ENCODE measurements at places on chromosomes 2 and 18.

- DNase-seq, result no peak
These were observed 88.1 kb downstream of the SPIRE1 start for GRCh38 chr18:12569791-12570190.

GRCh38 chr2:117760916-117761315, 53.6 kb upstream of the DDX18 start:
- DNase-seq, result no peak

GRCh38 chr2:230457793-230458192, 41.8 kb downstream of the SP100 start:
- DNase-seq, result no peak

DNA sequence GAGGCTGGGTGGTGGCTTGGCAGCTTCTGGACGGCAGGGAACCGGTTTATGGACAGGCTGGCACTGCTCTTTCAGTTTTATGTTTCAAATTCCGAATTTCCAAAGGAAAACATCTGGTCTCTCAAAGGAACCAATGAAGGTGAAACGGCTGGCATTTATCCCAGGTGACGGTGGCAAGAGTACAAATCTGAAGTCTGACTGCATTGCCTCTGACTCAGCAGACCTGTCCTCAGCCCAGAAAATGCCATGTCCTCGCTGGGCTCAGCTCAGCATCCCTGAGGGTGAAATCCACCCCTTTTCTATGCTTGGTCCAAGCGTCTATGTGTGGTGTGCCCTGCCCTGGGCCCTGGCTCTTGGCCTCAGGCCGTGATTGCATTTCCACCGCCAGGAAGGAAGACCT, 38.1 kb downstream of the NAPG start:
- DNase-seq, result no peak

DNA sequence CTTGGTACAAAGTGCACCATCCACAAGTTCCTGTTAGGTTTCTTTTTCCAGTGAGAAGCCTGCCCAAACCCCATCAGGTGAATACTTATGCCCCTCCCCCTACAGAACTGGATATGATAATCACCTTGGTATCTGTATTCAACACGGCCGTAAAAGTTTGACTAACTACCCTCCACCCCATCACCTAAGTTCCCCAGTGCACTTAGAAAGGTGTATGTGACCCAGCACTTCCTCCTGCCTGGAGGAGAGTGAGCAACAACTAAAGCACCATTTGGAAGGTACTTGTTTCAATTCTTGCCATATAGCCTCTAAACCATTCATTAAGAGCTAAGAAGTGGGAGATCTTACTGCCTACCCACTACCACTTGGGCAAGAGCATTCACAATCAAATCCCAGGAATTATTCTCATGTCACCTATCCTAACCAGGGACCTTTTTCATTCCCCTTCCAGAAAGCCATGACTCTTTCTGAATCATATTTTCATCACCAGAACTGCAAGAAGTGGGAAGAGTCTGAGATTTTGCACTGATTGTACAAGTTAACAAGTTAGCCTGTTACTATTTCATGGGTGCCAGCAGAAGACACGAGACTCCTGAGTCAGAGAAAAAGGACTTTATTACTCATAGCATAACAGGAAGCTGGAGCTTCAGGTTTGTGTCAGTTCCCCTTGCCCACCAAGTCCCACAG, 53.5 kb upstream of the NDUFV2 start:
- no peak for DNase-seq

DNA sequence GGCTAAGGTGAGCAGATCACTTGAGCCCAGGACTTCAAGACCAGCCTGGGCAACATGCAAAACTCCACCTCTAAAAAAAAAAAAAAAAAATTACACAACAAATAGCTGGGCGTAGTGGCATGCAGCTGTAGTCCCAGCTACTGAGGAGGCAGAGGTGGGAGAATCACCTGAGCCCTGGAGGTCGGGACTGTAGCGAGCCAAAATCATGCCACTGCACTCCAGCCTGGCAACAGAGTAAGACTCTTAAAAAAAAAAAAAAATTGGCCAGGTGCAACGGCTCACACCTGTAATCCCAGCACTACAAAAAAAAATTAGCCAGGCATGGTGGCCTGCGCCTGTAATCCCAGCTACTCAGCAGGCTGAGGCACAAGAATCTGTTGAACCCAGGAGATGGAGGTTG, 7.3 kb downstream of the STARD7 start:
- no peak for DNase-seq

- DNase-seq, result no peak
These were observed 63.6 kb downstream of the CLHC1 start for GRCh38 chr2:55168221-55169154.

- DNase-seq, result no peak
These were observed 362.3 kb downstream of the RND3 start for GRCh38 chr2:150125188-150125587.

DNA sequence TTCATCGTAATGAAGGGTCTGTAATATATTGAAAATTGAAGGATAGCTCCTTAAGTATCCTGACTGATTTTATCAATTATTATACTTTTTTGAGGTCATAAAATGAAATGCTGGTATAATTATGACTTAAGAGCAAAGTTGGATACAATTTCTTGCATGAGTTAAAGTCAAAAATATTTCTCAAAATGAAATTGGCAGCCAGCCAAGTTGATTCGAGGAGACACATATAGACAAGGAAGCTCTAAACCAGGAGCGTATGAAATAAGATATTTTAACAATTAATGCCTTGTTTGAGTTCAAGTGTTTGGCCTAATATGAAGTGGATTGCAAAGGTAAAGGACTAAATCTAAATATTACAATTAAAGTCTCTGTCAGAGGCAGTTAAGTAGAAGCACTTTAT, 260.4 kb upstream of the DSEL start:
- DNase-seq, result no peak

- DNase-seq, result no peak
These were observed 10.4 kb downstream of the STK17B start for GRCh38 chr2:196160946-196161345.

- DNase-seq, result no peak
These were observed 532.7 kb upstream of the POU3F3 start for GRCh38 chr2:104321116-104321795.

GRCh38 chr2:29660201-29660600, 261.2 kb downstream of the ALK start:
- DNase-seq, result no peak

DNA sequence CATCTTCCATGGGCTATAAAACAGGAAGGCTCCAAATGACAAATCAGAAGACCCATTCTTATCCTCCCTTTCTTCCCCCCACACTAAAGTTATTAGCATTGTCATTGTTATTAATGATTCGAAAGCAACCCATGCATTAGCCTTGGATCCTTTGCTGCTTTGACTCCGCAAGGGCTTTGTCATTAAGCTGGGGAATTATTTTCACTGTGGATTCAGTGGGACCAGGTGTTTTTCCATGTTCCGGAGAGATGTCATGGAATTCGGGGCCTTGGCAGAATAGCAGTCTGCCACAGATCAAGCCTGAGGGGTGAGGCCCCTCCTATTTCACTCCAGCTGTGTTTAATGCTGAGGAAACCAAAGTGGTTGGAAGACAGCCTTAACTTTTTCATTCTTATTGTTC, 357.1 kb downstream of the EN1 start:
- DNase-seq, result no peak

GRCh38 chr2:133200684-133201421, 367.4 kb downstream of the NCKAP5 start:
- DNase-seq, result no peak

- no peak for DNase-seq
These were observed 53.2 kb upstream of the CUL3 start for GRCh38 chr2:224638301-224638823.

GRCh38 chr2:109225170-109225782, 96.3 kb downstream of the SH3RF3 start:
- no peak for DNase-seq

- no peak for DNase-seq
These were observed 306.8 kb upstream of the SKOR2 start for GRCh38 chr18:47558110-47558750.

DNA sequence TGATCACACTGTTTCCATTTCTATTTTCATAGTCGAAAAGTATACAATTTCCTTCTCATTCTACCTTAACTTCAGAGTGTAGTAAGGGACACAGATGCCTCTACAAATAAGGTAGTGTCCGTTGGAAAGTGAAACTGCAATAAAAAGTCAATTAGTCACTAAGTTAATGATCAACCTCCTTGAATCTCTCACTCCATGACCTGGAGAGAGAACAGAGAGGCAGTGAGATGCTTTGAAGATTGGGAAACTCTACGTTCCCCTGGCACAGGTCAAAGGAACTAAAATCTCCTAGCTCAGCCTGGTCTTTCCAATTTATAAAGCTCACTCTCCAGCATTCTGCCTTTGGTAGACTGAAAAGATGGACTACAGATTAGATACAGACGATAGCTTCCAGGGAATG, 153.8 kb upstream of the ACAA2 start:
- no peak for DNase-seq

- DNase-seq, result no peak
These were observed 55.3 kb downstream of the DTNB start for GRCh38 chr2:25617948-25618646.

DNA sequence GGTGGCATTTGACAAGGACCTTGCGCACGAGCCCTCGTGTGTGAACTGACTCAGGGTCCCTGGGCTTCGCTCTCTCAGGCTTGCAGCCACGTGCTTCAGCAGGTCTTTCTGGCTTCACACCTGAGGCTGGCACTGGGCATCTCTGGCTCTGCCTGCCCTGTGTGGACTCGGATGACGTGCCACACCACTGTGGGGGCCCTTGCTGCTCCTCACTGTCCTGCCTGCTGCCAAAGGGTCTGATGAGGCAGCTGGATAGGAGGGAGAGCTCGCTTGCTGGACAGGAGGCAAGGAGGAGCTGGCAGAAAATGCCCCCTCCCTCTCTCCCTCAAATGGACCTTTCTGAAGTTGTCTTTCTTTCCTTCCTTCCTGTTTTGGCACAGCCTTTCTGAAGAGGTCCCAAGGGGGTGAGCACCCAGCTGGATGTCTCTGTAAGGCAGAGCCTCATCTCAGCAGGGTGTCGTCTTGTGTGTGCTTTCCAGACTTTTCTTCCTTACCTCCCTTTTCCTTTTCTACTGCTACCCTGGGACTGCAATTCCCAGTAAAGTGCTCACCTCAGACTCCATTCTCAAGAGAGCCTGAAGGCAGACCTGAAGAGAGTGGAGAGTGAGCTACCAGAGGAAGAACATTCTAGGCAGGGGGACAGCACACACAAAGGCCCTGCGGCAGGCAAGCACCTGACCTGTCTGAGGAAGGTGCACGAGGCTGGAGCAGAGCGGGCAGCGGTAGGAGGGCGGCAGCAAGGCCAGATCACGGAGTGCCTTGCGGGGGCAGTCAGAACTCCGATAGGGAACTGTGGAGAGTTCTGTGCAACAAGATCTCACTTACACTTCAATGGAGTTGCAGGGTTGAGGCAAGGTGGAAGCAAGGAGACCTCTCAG, 5.3 kb downstream of the PER2 start:
- no peak for DNase-seq

GRCh38 chr2:165440367-165440766, 29.1 kb upstream of the CSRNP3 start:
- DNase-seq, result no peak

DNA sequence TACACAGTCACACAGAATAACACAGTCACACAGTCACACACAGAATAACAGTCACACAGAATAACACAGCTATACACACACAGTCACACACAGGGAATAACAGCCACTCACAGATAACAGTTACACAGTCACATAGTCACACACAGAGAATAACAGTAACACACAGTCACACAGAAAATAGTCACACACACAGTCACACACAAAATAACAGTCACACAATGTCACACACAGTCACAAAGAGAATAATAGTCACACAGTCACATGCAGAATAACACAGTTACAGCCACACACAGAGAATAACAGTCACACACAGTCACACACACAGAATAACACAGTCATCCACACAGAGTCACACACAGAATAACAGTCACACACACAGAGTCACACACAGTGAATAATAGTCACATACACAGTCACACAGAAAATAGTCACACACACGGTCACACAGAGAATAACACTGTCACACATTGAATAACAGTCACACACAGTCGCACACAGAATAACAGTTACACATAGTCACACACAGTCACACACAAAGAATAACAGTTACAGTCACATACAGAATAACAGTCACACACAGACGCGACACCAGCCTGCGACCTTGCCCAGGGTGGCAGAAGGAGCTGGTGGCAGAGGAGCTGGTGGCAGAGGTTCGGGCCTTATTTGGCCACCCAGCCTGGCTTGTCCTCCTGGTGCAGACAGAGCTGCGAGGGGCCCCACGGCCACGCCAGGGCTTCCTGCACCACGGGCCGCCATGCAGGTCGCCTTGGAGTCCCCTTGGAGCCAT, 51.3 kb downstream of the RAMP1 start:
- no peak for DNase-seq

- no peak for DNase-seq
These were observed 835.9 kb upstream of the CHAC2 start for GRCh38 chr2:52931660-52932059.

- DNase-seq, result peak; percentile 41
These were observed 1.7 kb downstream of the RTN4 start for GRCh38 chr2:55048508-55049042.

- DNase-seq, result no peak
These were observed 164.5 kb upstream of the ALPP start for GRCh38 chr2:232214053-232214452.

GRCh38 chr18:28494151-28494550, 317.2 kb upstream of the CDH2 start:
- no peak for DNase-seq

GRCh38 chr2:120294008-120294340, 41.3 kb downstream of the RALB start:
- no peak for DNase-seq

DNA sequence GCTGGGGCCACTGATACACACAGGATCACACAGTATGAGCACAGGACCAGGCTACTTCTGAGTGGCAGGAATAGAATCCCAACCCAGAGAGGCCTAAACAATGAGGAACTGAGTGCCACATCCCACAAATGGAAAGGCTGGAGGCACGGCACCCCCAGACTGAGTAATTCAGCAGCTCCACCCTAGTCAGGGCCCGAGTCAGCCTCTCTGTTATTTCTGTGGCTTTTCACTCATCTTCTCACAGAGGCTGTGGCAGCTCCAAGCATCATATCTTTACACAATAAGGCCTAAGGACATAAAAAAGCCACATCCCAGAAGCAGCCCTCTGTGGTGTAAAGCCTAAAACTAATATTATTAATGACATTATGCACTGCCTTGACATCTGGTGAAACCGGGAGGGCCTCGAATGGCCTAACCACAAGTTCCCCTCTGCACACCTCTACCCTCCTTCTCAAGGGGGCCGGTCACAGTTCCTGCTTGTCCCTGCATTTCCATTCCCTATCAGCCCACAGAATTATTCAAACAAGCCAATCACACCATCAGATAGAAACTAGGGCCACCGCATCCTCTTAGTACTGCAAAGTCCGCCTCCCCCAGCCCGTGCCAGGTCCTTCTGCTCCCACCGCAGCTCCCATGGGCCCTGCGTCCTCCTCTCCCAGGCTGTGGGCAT, 12.5 kb upstream of the MAL start:
- no peak for DNase-seq

DNA sequence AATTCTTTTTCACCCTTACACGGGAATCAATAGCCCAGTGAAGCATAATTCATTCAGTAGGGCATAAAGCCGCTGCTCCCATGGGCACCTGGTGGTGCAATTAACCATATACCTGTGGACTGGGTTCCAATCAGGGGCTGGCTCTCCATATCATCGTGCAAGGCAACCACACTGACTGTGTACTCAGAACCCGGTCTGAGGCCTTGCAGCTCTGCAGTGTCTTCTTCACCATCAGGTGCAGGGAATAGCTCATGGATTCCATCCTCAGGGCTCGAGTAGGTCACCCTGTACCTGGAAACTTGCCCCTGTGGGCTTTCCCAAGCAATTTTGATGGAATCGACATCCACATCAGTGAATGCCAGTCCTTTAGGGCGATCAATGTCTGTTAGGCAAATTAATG, 55.2 kb downstream of the FN1 start:
- no peak for DNase-seq

- no peak for DNase-seq
These were observed 22.3 kb downstream of the INO80D start for GRCh38 chr2:206063635-206064034.

Measured in left renal cortex interstitium (tissue), 4 donors.